ENCODE measurements at places on chromosomes 3 and 15.
A peak's percentile ranks its signal among the peaks of the same experiment; 100 is the strongest.

- no peak for ATAC-seq
Measured at GRCh38 chr3:126781889-126782491, 78.0 kb downstream of the CHCHD6 start.

DNA sequence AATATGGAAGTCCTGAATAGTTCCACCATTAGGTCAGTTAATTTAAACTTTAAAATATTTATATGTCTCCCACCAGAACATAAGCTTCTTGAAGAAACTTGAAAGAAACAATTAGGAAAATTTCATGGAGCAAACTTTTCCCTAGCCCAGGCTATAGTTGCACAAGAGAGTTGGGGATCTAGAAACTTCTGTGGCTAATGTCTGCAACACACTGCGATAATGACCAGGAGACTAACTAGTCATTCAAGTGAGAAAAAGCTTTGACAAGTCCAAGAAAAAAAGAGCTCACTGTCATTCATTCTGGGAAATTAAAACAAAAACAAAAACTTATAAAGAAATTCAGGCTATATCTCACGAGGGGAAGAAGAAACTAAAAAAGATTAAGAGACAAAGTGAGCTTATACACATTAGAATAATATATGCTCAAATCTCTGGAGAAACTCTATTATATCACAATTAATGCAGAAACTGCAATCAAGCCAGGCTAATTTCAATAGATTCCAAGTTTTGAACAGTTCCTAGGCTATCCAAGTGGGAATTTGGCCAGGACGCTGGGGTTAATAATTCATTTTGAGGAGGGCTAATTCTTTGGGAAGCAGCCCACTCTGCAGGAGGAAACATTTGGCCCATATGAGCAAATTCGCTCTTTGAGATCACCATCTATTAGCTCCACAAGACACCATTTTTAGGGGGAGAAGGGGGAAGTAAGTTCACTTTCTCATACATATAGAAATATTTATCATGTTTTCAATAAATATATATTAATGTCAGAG lies 134.6 kb downstream of the MEIS2 start:
- no peak for ATAC-seq

GRCh38 chr3:49260806-49261324 lies 16.2 kb downstream of the C3orf62 start:
- no peak for ATAC-seq

DNA sequence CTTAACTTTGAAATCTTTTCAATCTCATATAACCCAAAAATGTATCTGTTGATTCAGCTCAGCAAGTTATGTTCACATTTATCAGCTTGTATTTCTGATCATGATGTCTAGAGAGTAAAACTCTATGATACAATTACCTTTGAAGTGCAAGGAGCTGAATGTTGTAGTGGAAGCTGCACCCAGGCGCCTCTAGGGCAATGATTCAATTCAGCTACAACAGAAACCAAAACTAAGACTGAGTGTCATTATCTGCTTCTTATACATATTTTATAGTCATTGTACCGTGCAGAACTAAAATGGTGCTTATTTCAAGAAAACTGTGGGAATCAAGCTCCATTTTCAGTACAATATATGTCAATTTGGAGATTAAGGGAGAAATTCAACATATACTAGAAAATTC lies 1237.5 kb downstream of the ZPLD1 start:
- no peak for ATAC-seq

GRCh38 chr3:131582438-131582837 lies 79.7 kb upstream of the MRPL3 start:
- ATAC-seq, result no peak

DNA sequence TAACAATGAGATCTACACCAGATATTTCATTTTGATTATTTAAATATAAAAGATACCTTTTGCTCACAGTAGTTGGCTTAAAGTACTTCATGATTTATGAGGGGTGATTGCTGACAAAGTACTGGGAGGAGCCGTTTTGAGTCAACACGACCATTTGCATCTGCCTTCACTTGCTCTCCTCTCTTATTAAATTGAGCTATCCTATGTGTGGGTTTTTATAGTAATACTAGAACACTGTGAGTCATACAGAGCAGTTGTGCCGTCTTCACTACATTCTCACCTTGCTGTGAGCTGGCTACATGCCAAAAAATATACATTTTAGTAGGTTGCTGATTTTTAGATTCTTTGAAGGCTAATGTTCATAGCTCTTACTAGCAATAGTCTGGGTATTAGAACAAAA lies 161.2 kb downstream of the ALCAM start:
- ATAC-seq, result no peak

- ATAC-seq, result no peak
Measured at GRCh38 chr3:129975705-129976048, 1.2 kb downstream of the TRH start.

- no peak for ATAC-seq
Measured at GRCh38 chr15:50051811-50052419, 67.1 kb downstream of the ATP8B4 start.

DNA sequence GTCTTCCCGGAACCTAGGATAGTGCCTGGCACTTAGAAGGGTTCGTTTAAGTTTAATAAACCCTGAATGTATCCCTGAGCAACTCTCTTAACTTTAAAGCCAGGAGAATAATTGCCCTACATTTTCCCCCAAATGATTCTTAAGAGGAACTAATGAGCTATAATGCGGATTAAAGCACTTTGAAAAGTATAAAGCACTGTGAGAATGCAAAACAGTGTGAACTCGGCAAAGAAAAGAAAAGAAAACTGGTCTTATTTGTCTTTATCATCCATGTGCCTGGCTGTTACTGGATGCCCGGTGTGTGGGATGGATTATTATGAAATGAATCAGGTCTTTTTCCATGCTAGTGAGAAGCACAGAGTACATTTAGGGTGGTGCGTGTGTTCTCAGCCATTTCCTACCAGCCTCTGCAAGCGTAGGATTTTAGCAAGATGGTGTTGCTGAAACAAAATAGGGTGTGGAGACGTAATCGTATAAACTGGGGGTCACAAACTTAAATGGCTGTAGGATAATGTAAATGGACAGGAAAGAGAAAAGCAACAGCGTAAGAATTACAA lies 983 bp downstream of the KBTBD12 start:
- no peak for ATAC-seq

DNA sequence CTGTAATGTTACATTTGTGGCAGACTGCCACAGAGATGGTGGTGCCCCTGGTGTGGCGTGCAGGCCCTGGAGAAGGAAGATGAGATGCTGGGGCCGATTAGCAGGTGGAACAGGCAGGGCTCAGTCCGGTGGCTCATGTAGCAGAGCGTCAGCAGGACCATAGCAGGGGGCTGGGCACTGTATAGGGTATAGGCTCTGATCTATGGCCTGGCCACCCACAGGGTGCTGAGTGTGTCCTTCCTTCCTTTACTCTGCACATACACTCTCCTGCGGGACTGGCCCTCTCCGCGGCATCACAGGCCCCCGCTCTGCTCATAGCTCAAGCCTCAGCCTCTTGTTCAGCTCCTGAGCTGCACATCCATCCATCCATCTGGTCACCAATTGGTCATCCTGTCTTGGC lies 143.6 kb downstream of the OPA1 start:
- peak; percentile 36 for ATAC-seq

DNA sequence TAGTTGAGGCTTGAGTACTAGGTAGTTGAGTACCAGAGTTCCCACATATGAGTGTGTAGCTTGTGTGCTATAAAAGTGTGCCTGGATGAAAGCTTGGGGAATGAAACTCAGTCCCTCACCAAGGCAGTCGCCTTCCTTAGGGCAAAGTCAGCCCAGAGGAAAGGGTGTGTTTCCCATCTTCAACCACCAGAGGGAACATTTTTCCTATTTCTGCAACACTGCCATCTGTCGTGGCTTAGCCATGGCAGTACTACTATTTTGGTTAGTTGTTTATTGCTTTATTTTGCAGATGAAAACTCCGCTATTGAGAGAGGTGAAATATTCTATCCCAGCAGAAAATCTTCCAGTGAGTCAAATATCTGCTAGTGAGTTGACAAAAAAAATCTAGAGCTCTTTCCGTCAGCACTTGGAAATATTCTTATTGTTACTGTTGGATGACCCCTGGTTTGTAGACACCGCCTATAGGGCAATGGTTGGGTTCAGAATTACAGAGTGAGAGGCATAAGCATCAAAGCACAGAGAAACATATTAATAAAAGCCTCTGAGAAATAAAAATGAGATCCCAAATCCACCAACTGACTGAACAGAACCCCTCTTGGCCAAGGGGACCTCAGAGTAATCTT lies 239.9 kb downstream of the CPNE4 start:
- ATAC-seq, result no peak

DNA sequence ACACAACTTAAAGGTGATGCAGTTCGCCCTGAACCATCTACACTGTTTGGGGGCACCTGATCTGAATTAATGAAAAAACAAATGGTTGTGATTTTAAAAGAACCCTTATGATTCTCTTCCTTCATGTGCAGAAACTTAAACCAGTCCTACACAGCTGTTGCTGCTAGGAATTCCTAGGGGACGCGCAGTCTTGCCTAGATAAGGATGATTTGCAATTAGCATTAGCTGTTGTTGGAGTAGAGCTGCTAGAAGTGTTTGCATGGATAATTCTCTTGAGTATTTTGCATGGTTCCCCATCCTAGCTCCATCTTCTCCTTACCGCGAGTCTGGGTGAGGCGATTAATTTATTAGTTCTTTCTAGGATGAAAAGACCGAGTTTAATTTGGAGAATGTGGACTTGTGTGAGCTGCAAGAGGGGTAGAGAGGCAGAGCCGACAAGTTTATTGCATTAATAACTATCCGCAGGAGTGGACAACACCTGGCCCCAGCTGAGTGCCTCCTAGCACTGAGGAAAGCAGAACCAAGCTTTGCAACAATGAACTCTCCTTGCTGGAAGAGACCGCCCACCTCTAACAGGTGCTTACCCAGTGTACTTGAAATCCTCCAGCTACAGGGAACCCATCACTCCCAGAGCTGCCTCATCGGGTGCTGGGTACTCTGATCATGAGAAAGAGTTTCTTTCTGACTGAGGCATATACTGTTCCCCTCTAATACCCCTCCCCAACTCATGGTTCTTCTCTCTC lies 75.0 kb upstream of the WNT7A start:
- peak; percentile 24 for ATAC-seq

- ATAC-seq, result no peak
Measured at GRCh38 chr3:141287326-141287725, 55.7 kb downstream of the PXYLP1 start.

DNA sequence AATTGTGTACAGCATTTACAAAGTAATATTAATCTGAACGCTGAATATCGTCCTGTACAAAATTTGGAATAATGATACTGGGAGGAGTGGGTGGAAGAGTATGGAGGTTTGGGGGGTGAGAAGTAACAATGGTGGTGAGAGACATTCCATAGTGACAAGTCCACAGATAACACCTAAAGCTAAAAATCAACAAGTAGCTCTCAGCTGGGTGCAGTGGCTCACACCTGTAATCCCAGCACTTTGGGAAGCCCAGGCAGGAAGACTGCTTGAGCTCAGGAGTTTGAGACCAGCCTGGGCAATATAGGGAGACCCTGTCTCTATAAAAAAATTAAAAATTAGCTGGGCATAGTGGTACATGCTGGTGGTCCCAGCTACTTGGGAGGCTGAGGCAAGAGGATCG lies 5.1 kb downstream of the MRPS25 start:
- no peak for ATAC-seq

DNA sequence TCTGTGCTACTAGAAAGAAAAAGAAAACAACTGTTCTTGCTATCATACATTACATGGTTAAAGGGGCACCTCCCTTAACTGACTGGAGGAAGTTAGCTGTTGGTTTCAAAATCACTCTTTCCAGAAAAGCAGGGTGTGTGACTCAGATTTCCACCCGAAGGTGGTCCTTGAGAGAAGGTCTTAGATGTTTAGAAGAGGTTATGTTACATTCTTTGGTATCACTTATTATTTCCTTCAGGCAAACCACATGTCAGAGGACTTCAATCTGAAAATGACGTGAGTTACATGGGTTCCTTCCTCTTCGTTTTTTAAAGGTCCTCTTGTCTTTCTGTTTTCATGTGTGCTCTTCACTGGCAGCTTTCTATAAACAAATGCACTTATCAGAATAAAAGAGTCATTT lies 307.9 kb upstream of the CBLB start:
- ATAC-seq, result peak; percentile 89

- ATAC-seq, result no peak
Measured at GRCh38 chr3:14411166-14411526, 8.7 kb downstream of the SLC6A6 start.

GRCh38 chr3:132723024-132723950 lies 1.1 kb upstream of the NPHP3 start:
- ATAC-seq, result no peak

GRCh38 chr15:68644083-68644904 lies 65.5 kb downstream of the CORO2B start:
- no peak for ATAC-seq

DNA sequence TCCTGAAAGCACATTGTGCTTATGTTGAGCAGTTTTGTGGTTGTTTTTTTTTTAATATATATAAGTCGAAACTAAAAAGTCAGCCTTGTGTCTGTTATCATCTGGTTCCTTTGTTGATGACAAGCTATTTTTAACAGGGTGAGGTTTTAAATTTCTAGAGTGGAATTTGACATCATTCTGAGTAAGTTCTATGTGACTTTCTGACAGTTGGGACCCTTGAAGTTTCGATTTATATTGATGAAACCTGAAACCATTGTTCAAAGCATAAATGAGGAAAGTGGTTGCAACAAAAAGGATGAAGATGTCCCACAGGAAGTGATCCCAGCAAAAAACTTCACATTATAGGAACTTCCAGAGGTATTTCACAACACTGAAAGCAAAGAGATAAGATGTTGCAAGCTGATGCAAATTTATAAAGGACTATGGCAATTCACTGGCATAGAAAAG lies 94.0 kb downstream of the CYP19A1 start:
- no peak for ATAC-seq

DNA sequence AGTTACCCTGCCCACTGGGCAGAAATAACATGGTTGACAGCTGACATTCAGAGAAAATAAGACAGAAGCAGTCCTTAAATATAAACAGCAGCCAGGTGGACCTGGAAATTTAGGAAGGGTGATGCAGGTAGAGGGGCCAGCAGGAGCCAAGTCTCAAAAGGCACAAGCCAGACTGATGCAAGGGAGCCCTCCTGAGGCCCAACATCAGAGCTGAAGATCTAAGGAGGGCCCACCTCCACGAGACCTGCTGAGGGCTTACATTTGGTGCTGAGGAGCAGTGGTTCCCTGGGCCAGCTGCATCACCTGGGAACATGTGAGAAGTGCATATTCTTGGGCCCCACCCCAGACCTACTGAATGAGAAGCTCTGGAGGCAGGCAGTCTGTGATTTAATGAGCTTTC lies 105.5 kb upstream of the TRIM42 start:
- ATAC-seq, result no peak

DNA sequence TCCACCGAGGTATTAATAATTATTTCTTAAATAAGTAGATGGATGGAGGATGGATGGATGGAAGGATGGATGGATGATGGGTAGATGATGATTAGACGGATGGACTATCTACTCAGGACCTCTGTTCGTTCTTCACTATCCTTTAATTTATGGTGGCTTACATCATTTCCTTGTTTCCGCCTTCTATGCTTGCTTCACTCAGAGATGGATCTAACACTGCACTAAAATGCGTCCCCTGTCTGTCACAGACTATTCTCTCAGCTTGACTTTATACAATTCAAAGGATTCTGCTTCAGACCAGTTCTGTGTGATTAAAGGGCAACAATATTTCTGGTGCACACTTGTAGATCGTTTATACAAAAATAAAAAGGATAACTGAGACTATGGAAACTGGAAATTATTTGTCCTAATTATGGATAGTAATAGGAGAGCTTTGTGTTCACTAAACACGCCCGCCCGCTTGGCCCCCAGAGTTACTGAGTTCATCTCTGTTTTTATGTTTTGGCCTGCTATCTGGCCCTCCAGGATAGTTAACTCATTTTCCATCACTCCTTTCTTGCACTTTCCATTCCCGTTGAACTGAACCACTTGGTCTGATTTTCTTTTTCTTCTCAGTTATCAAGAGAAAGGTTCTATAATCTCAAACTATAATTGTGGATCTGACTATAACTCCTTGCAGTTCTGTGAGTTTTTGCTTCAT lies 41.4 kb upstream of the CA12 start:
- no peak for ATAC-seq

Data from stimulated activated memory B cell treated with anti-CD40 and anti-IgM and Interleukin-4, amounts not matched to agents 10 μg/mL and 1 μg/mL and 100 μg/mL, for 72 hours (primary cell).